Stimulated activated CD8-positive, alpha-beta memory T cell treated with anti-CD3 and anti-CD28 coated beads, Interleukin-15, amount 100 ng/mL, for 4 hours (primary cell): ENCODE measurements at places on chromosomes 7 and 10.
A peak's percentile ranks its signal among the peaks of the same experiment; 100 is the strongest.

GRCh38 chr10:29358010-29358616 lies 69.2 kb downstream of the LYZL1 start:
- no peak for DNase-seq

- no peak for DNase-seq
Observed at GRCh38 chr7:38000272-38000671, 79.8 kb downstream of the EPDR1 start.

- no peak for DNase-seq
Observed at GRCh38 chr10:74828946-74829345, 2.5 kb downstream of the KAT6B start.

DNA sequence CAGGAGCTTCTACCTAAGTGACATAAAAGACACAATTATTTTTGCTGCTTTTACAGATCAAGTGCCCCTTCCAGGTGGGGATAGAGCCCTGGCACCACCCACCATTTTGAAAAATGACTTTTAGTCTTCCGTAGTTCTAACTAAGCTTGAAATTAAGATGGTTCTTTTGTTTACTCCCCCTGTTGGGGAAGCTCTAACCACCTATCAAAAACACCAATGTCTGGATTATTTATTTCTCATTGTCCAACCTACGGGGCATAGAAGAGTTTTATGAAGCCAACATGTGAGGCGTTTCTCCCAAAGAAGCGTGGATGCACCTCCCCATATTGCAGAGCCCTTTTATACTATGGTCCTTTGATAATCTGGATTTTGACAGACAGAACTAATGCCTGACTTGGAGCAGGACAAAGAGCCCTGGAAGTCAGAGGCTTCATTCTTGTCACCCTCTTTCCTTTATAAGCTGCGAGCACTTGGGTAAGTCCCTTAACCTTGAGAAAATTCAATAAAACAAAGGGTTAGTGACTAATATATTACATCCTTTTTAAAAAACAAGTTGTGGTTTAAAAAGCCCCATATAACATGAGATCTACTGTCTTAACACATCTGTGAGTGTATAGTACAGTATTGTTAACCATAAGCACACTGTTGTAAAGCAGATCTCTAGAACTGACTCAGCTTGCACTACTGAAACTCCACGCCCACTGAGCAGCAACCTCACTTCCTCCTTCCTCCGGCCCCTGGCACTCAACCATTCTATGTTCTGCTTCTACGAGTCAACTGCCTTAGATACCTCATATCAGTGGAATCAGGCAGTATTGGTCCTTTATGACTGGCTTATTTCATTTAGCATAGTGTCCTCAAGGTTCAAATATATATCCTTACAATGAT lies 67.5 kb downstream of the ATXN7L1 start:
- peak; percentile 79 for DNase-seq
